ENCODE measurements at places on chromosomes 1 and 21.

DNA sequence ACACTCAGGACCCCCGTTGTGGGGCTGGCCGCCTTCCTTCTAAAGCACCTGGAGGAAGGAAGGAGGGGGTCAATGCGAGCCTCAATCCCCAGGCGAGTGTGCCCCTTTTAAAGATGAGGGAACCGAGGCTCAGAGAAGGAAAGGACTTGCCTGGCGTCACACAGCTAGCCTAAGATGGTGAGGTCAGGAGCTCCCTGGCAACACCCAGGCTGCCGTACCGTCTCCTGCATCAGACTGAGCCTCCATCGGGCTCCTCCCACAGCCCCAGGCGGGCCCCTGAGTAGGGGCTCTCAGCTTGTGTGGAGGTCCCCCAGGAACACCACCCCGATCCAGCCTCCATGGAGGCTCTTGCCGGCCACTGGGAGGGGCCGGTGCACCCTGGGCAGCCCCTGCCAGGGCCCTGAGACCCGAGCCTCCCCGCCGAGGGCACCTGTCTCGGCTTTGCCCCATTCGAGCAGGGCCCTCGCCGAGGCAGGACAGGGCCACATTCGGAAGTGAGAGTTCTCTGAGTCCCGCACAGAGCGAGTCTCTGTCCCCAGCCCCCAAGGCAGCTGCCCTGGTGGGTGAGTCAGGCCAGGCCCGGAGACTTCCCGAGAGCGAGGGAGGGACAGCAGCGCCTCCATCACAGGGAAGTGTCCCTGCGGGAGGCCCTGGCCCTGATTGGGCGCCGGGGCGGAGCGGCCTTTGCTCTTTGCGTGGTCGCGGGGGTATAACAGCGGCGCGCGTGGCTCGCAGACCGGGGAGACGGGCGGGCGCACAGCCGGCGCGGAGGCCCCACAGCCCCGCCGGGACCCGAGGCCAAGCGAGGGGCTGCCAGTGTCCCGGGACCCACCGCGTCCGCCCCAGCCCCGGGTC is at the start of gene AIRE:
AIRE (plus strand) TSS at position 739 of the 855 bp plus-strand sequence. CDS start 131 bp downstream, outside the sequence.
- DNase-seq, result no peak

GRCh38 chr1:30695439-30695841 is 27.9 kb downstream of the MATN1 start:
- DNase-seq, result no peak

DNA sequence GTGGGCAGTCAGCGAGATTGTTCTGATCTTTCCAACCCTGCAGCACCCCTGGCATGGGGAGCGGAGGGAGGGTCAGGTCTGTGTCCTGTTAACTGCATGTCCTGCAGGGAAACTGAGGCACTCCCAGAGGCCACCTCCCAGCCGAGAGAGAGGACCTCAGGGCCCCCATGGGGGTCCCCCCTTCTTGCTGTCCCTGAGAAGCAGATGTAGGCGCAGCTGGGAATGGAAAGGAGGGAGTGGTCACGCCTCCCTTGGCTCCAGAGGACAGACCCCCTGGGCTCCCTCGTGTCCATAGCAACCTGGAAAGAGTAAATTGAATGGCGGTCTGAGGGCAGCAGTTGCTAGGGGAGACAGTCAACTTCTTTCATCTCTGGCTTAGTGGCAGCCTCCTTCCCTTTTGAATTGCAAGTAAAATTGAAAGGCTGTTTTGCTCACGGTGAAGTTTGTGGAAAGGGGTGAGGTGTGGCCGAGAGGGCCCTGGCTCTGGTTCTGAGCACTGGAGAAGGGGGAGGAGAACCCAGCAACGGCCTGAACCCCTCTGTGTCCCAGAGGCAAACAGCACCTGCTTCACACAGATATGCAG is 4.9 kb downstream of the CROCC start:
- DNase-seq, result no peak

DNA sequence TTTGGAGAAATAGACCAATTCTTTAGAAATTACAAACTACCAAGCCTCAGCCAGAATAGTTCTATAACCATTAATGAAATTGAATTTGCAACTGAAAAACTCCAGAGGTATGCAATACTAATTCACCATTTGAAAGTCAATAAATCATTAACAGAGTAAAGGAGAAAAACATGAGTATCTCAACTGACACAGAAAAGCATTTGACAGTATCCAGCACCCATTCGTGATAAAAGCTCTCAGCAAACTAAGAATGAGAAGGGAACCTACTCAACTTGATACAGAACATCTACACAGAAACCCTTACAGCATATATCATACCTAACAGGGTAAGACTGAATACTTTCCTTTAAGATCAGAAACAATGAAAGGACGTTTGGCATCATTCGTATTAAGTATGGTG is 54.3 kb downstream of the ST6GALNAC5 start:
- DNase-seq, result no peak

DNA sequence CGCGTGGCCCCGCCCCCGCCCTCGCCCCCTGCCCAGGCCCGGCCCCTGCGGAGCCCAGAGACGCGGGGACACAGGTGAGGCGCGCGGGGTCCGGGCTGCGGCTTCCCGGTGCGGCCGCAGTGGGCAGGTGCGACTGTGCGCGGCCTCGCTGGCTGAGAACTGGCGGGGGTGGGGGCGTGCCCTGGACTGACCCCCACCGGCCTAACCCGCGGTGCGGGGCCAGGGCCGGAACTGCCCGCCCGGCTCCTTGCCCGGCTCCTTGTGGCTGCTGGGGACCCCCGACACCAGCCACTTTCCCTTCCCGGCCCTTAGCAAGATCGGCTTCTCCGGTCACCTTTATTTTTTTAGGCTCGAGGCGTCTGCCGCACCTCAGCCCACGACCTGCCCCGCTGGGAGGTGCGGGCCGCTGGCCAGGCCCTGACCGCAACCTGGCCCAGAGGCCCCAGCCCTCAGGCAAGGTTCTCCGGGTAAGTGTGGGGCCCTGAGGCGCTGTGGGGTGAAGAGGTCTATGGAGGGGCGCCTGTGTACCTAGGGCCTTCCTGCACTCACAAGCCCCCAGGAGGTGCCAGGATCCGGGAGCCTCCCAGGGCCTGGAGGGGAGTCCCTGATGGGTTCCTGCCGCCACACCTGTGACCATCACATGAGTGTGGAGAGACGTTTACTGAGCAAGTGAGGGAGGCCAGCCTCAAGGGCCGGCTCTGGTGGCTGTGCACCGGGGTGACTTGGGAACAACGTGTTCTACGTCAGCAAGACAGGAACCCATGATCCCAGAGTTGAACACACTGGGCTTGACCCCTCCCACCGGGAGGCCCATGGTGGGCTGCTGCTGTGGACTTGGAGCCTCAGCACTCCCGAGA is at the start of gene SMIM1:
SMIM1 (plus strand) TSS at position 35 of the 857 bp plus-strand sequence. CDS start 2,625 bp downstream, outside the sequence.
- DNase-seq, result no peak

DNA sequence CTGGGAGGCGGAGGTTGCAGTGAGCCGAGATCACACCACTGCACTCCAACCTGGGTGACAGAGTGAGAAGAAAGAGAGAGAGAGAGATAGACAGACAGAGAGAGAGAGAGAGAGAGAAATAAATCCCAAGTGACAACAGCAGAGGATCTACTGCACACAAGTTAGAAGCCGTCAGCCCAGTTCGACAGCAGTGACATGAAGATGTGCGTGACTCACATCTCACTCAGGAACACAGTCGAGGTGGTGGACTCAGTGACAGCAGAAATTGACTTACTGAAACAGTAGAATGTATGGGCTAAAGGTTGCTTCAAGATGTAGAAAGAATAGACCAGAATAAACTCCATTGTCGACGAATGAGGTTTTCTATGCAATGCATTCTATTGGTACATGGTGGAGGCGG is 77.0 kb upstream of the KRTAP19-8 start:
- no peak for DNase-seq

- DNase-seq, result peak; percentile 84
Measured at GRCh38 chr1:62621907-62622306, 24.6 kb downstream of the ANGPTL3 start.

DNA sequence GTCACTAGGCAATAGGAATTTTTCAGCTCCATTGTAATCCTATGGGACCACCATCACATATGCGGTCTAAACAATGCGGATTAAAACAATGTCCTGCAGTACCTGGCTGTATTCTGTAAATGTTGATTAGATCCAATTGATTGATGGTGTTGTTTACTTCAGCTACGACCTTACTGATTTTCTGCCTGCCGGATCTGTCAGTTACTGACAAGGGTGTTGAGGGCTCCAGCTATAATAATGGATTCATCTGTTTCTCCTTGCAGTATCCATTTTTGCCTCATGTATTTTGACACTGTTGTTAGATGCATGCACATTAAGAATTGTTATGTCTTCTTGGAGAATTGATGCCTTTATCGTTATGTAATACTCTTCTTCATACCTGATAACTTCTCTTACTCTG is 39.0 kb downstream of the RAP1A start:
- DNase-seq, result no peak

DNA sequence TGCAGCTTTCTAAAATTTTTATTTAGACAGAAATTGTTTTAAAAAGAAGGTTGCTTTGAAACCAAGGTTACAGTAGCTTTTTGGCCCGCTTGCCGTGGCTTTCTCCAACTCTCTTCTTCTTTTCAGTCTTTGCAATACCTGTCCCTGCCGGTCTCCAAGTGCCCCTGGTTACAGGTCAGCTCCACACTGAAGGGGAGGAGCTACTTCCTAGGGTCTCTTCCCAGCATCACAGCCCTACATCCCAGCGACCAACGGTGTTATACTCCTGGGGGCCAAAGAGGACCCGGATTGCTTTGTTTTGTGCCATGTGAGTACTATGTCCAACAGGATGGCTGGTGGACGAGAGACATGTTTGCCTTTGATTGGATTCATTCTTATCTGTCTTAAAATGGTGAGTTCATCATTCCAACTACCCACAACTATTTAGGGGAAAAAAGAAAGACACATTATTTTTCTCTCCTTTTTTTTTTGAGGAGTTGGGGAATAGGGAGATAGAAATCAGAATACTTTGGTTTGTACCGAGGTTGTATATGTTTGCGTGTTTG is at the start of gene FNDC7:
FNDC7 (plus strand) TSS at position 303 of the 545 bp plus-strand sequence; CDS start at position 329, 26 bp downstream.
- no peak for DNase-seq

DNA sequence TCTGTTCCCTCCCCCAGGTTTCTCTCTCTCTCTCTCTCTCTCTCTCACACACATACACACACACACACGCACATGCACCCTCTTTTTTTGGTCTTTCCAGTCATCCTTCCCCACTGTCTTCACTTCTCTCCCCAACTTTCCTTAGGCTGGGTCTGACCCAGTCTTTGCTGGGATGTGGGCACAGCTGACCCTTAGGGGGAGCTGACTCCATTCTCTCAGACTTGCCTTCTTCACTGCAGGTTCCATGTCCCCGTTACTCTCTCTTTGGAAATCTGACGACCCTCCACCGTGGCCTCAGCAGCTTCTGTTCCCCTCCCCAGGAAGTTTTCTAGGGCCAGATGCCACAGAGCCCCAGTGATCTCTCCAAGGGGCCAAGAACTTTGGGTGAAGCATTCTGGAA is 2.1 kb downstream of the DISP3 start:
- no peak for DNase-seq

All from MV-4-11 (cell line).